ENCODE measurements at places on chromosomes 2 and 18.

- DNase-seq = no peak
Measured at GRCh38 chr2:175371378-175371777, 189.9 kb upstream of the ATP5MC3 start.

DNA sequence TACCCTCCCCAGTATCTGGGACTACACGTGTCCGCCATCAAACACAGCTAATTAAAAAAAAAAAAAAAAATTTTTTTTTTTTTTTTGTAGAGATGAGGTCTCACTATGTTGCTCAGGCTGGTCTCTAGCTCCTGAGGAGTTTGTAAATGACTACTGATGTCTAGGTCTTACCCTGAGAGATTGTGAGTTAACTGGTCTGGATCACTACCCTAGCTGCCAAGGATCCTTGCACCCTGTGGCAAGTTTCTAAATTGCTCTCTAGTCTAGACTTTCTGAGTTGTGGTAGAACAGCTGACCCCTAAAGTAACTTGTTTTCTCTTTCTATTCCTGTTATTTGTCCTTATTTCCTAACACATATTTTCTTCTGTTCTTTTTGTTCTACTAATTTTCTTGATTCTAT is 44.5 kb downstream of the ABHD3 start:
- DNase-seq = no peak

- no peak for DNase-seq
Measured at GRCh38 chr2:179132076-179132475, 82.1 kb upstream of the CCDC141 start.

DNA sequence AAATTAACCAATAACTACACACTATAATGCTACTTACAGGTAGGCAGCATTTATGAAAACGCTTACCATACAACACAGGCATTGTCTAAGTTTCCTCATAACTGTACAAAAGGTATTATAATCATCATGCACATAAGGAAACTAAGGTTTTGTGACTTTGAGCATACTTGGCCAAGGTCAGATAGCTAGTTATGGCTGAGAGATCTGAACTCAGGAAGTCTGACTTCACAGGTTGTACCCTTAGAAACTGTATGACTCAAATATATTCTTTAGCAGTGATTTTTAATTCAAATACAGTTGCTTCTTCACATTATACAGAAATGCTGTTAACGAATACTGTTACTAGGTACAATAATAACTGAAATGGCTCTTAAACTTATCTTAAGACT is 89.3 kb downstream of the TRIP12 start:
- DNase-seq = no peak

- DNase-seq = no peak
Measured at GRCh38 chr2:12998685-12999084, 281.9 kb downstream of the TRIB2 start.

DNA sequence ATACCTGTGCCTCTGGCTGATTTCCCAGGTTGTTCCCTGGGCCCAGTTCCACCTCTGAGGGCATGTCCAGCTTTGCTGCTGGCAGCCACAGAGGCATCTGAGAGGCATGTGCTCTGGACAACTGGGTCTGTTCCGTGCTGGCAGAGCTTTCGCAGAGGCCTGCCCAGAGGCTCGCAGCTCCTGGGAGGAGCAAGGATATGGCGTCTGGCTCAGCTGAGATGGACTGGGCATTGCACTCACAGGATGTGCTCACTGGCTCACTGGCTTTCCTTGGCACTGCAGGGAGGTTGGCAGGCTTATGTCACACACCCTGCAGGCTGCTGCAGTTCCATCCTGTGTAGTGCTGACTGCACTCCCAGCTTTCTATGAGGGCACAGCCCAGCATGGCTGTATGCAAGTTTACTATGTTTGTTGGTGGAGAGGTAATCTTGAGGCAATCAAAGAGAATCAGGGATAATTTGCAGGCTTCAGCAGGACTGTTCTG is 172.3 kb downstream of the PRKCE start:
- DNase-seq = peak; percentile 32

- no peak for DNase-seq
Measured at GRCh38 chr2:237199082-237199481, 113.4 kb downstream of the COPS8 start.

GRCh38 chr2:21710031-21710430 is 586.3 kb downstream of the TDRD15 start:
- DNase-seq = no peak

DNA sequence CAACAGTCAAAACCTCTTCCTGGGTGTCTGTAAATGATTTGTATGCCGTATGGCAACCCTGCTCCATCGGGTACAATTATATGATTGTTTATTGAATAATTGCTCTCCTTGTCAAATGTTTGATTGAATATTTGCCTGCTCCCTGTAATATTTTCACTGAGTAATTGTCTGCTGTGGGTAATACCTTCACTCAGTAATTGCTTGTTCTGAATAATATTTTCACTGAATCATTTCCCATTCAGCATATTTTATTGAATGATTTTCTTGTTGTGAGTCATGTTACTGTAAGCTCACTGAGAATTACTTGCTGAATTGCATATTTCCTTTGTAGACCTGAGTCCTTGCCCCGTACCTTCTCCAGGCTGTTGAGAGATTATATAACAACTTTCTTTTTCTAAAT is 535.2 kb downstream of the METTL4 start:
- DNase-seq = no peak

- no peak for DNase-seq
Measured at GRCh38 chr2:29524652-29525051, 396.7 kb downstream of the ALK start.

DNA sequence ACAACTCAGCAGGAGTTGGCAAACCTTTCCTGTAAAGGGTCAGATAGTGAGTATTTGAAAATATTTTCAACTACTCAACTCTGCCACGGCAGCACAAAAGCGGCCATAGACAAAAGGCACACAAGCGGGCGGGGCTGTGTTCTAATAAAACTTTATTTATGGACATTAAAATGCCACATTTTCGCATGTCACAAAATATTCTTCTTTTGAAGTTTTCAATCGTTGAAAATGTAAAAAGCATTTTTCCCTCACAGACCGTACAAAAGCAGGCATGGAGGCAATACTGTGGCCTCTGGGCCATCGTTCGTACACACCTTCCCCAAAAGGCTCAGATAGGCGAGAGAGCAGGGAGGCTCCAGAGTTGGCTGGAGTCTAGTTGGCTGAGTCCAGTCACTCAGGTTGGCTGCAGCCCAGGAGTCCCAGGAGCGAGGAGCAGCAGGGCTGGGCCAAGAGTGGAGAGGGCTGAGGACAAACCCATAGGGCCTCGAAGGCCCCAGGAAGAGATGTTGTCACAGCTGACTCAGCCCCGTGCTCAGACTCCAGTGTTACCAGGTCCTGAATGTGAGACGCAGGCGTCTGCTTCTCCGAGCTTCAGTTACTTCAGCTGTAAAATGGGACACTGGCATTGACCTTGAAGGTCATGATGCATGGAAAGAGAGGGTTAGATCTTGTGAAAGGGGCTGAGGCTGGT is 42.5 kb downstream of the SDC1 start:
- no peak for DNase-seq

DNA sequence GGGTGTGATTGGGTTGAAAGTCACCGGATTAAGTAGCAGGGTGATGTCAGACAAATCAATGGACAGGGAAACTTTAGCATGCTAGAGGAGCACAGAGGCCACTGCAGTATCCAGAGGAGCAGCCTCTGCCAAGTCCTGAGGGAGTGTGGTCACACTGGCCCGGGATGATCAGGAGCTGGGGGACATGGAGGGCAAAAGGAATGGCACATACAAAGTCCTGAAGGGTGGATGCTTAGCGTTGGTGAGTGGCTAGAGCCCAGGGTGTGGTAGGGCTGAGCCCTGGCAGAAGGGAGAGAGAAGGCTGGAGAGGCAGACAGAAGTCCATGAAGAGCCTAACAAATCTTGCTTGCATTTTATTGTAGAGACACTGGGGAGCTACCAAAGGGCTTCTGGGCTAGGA is 58.9 kb downstream of the RHBDD1 start:
- no peak for DNase-seq

DNA sequence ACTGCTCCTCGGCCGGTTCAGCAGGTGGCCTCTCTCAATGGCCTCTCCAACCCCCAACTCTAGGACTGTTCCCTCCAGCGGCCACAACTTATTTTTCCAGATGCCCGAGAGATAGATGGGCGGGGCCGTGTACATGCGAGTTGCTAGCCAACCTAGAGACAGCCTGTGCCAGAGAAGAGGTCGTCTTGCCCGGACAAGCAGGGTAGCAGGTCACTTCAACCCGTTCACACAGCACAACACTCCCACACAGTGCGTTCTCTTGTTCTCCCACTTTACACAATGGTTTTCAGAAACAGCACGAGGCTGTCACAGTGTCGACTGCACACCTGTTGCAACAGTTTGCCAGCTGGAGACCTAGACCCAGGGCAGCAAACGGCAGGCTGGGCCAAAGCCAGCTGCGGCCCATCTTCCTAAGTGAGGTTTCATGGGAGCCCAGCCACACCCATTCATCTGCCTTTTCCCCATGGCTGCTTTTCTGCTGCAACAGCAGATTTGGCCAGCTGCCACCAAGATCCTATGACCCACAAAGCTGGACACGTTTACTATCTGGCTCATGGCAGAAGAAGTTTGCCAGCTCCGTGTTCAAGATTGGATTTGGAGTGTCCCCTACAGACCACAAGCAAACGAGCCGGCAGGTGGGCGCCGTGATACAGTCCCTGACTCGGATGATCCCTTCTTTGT is 7.3 kb upstream of the PRLH start:
- DNase-seq = peak; percentile 44

GRCh38 chr18:74430806-74431571 is 26.1 kb downstream of the DIPK1C start:
- peak; percentile 79 for DNase-seq

GRCh38 chr2:152049541-152049940 is 49.3 kb downstream of the CACNB4 start:
- no peak for DNase-seq

GRCh38 chr2:66496670-66497420 is 61.9 kb downstream of the MEIS1 start:
- no peak for DNase-seq

- DNase-seq = no peak
Measured at GRCh38 chr2:161228511-161229240, 68.4 kb downstream of the TANK start.

DNA sequence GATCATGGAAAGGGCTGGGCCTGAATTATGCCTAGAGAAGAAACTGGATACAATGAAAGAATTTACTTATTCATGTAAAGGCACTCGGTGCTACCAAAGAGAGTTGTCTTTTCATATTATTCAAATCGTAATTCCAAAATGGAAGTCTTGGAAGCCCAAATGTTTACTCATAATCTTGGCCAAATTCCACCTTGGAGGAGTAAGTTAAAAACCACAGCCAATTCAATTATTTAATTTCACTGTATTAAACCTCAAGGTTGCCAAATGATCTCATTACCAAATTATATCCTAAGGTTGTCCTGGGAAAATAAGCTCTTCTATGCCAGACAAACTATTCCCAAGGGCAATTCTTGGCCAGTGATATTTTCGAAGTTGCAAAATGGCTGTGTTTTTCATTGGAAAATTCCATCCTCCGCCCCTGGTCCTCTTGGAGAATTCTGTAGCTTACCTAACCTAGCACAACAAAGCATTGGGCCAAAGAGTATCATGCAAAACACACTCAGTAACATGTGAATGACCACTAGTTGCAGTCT is 11.1 kb upstream of the VPS4B start:
- no peak for DNase-seq

GRCh38 chr2:140257692-140258300 is 1477.6 kb upstream of the NXPH2 start:
- DNase-seq = no peak

DNA sequence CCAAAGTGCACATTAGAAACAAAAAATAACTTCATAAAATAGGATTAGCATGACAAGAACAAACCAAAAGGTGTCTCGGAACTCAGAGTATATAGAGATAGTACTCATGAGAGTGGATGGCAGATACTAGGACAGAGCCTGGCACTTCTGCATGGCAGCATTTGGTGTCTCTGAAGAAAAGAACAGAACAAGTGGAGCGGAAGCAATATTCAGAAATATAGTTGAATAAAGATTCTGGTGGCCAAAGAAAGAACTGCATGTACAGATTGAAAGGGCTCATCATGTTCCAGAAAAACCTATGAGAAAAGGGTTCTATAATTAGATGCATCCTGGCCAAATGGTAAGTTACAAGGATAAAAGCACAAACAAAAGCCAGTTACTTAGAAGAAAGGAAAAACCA is 90.9 kb downstream of the CCDC138 start:
- DNase-seq = no peak

GRCh38 chr18:332007-332406 is 64.2 kb upstream of the THOC1 start:
- no peak for DNase-seq

GRCh38 chr18:55641486-55641885 is 53.5 kb upstream of the TCF4 start:
- DNase-seq = no peak

- peak; percentile 28 for DNase-seq
Measured at GRCh38 chr18:26621161-26622026, 73.0 kb upstream of the KCTD1 start.

DNA sequence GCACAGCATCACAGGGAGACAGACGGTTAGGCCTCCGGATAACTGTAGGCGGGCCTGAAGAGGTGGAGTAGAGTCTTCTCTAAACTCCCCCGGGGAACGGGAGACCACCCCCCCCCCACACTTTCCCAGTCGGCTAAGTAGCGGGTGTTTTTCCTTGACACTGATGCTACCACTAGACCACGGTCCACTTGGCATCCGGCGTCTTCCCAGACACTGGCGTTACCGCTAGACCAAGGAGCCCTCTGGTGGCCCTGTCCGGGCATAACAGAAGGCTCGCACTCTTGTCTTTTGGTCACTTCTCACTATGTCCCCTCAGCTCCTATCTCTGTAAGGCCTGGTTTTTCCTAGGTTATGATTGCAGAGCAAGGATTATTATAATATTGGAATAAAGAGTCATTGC is 25.7 kb upstream of the NCL start:
- DNase-seq = no peak

DNA sequence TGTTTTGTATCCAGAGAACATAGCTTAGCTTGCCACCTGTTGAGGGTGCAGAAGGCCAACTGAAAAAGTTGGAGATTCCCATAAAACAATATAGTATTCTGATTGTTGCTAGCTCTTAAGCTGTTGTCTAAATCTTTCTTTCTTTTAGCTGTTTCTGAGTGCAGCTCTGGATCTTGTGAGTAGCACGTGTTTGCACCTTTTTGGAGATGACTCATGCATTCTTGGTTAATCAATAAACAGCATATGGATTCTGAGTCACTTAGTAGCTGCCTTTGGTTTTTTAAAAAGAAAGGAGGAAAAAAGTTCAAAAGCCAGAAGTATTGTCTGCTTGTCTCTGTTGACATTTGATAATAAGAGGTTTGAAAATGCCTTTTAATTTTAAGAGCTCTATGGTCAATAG is 483.0 kb upstream of the FSIP2 start:
- DNase-seq = no peak

DNA sequence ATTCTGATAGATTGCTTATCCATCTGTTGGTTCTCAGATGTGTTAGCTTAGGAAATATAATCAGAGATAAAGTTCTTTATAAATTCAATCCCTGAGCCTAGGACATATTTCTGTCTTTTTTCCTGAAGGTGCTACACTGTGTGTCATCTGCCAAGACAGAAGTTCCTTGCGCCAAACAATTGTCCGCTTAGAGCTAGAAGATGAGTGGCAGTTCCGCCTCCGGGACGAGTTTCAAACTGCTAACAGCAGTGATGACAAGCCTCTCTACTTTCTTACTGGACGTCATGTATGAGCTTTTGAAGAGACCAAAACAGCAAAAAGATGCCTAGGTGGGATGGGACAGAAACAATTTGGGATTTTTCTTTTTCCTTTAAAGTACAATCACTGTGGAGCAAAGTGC is 78.0 kb downstream of the ESCO1 start:
- no peak for DNase-seq

All from NCI-H82 (cell line).